Activated T-cell treated with anti-CD3 and anti-CD28 coated beads for 24 hours (primary cell): ENCODE measurements at places on chromosomes 3 and 15.

DNA sequence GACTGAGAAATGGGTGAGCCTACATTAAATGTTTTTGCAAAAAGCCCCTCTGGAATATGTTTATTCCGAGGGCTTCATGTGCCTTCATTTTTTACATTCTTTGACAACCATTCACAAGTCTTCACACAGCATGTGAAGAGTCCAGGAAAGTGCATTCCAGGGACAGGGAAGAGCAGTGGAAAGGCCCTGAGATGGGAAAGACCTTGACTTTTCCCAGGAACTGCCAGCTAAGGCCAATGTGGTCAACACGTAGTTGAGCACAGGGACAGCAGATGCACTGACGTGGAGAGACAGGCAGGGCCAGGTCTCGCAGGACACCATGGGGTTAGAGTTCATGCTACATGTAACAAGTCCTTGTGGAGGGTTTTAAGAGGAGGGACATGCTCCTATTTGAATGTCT, 21.7 kb downstream of the SSR3 start:
- DNase-seq = no peak

DNA sequence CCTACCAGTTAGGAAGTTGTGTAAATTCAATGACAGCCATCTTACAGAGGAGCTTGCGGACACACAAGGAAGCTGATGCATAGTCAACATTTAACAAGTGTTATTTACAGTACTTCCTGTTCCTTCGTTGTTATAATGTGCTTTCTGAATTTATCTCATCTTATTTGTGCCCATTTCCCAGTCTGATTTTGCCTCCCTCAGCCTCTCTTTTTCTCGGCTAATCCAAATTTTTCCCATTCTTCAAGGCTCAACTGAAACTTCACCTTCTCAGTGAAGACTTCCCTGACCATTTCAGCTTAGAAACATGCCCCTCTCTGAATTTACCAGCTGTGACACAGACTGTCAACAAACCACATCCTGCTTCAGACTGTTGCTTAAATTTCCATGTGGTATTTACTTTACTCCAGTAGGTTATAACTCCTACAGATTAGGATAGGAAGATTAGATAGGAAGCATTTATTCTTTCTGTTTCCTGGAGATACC, 55.7 kb upstream of the CP start:
- DNase-seq = no peak

- DNase-seq = no peak
Measured at GRCh38 chr3:106628407-106628806, 748.8 kb upstream of the CCDC54 start.

DNA sequence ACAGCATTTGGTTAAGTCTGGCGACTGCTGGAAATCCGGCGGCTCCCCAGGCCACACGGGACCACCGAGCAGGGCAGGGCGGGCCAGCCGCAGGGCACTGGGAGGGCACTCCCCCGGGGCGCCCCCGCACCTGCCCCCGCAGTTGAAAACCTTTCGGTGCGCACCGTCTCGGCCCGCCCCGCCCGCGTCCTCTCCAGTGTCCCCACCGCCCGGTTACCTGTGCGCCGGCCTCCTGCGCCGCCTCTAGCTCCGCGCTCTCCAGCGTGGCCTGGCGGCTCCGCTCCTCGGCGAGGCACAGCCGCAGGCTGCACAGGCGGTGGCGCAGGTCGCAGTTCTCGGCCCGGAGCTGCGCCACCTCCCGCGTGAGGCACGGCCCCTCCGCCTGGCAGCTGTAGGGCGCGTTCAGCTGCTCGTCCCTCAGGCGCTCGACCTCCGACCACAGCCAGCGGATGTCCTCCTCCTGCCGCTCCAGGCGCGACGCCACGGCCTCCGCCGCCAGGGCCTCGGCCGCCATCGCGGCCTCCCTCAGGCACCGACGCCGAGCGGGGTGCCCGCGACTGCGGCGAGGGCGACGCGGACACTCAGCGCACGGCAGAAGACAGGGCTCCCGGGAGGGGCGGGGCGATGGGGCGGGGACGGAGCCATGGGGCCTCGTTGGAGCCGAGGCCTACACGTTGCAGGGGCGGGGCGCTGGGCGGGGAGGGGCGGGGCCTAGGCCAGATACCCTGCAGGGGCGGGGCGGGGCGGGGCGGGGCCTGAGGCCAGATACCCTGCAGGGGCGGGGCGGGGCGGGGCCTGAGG, at the start of gene TARS3:
Gene TARS3, minus strand, starts transcription at position 600 of the 801 bp plus-strand sequence. Its CDS starts 86 bp downstream, at position 514.
- peak; percentile 93 for DNase-seq

- DNase-seq = no peak
Measured at GRCh38 chr15:63324770-63325169, 47.4 kb downstream of the APH1B start.

- no peak for DNase-seq
Measured at GRCh38 chr3:185561958-185562357, 9.6 kb upstream of the LIPH start.

GRCh38 chr3:115685097-115685496, 61.8 kb downstream of the GAP43 start:
- no peak for DNase-seq

DNA sequence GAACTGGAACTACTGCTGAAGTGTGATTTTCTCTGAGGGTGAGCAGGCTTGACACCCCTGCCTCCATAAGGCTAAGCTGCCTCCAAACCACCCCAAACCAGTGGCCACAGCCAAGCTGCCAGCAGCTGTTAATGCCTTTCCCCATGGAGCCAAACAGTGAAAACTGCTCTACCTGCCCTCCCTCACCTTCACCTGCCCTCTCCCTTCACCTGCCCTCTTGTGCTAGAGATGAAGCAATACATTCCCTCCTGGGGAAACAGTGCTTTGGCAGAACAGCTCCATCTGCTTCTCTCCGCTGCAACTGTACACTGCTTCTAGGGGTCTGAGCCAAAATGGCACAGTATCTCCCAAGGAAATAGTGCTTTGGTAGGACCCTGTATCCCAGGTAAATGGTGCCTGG, 374.1 kb downstream of the FHIT start:
- no peak for DNase-seq

DNA sequence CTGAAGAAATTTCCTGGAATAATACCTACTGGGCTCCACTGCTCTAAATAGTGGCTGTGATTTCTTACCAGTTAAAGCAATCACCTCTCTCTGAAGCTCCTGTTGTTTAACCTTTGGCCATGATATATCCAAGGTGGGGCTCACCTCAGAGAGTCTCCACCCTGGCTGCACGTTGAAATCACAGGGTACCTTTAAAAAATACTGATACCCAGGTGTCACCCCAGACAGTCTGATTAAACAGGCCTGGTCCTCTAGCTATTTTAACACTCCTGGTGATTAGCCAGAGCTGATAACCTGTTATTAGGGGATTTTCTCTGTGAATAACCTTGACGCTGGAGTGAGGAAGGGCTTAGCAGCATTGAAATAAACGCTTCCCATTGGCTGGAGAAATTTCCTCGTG, 22.3 kb upstream of the ZBTB38 start:
- DNase-seq = no peak

DNA sequence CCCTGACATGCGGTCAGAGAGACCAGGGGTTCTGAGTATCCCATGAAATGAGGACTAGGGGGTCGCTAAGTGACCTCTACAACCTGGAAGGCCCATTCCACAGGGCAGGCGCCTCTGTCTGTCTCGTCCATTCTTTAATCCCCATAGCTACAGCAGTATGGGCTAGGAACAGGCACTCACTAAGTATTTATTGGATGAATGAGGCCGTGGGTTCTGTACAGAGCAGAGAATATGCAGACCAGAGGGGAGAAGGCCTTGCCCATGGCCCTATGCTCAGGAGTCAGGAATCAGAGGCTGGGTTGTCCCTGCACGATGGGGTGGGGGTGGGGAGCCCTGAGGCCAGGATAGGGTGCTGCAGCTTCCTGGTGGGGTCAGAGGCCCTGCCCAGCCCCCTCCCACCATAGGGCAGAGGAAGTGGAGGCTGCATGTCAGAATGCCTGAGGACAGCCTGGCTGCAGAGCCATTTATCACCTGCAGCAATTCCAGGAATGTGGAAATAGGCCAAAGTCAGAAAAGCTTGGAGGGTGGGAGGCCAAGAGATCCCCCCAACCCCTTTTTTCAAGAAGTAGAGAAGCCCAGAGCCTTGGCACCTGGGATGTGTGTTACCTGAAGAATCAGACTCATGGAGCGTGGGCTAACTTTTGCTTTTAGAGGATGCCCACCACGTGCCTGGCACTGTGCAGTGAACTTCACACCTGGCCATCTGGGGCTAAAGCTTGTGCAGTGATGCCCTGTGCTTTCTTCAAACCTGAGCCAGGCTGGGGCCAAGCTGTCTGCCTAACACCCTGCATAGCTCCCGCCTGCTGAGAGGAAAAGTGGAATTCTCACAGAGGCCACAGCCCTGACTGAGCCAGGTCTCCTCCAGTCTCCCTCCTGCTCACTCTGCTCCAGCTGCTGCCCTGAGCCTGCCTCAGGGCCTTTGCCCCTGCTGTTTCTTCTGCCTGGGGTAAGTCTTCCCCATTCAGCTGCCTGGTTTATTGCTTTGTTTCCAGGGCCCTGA, 109.4 kb downstream of the WNT7A start:
- DNase-seq = no peak

DNA sequence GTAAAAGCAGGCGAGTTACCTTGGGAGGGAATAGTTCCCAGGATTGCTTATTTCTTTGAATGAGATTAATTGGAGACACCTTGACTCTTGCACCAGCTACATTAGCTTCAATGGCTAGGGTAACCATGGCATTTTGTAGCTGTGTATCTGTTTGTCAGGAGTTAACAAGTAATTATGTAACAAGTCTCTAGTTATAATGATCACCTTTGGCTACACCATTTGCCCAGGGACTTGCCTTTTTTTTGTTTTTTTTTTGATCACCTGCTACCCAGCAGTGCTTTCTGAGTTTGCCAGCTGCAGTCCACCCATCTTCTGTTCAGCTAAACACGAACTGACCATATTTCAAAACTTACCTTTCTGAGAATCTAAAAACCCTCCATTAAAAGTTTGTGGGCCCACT, 2.2 kb downstream of the MED12L start:
- DNase-seq = no peak

DNA sequence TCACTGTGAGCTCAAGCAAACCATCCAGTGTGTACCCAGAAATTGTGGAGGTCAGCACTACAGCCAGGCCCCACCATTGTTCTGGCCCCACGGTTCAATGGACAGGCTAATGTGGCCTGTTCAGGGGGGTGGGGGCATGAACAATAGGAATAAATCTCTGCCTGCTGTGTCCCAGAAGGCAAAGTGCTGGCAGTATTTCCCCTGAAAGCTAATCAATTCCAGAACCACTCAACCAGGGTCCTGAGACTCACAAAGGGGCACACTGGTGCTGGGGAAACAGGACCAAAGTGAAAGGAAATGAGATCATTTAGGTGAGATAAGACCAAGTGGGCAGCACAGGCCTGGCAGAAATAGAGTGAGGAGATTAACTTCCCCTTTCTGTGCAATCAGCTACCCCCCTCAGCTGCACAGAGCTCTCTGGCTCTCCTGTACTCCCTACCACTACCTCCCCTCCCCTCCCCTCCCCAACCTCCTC, 11.5 kb downstream of the CRYGS start:
- no peak for DNase-seq

DNA sequence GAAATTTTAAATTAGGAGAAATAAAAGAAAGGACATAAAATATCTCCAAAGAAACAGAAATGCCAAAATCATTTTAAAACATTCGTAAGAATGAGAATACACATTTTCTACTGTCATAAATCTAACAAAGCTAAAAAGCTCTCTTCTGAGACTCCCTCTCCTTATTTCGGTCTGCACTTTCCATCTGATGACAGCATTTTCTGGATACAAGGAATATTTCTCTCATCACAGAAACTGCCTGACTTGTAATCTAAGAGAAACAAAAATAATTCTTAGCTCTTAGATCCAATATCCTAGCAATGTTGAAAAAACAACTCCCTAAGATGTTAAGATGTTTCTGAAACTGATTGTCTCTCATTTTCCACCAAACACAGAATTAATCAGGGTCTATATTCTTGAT, 93.5 kb downstream of the PEAK1 start:
- no peak for DNase-seq

DNA sequence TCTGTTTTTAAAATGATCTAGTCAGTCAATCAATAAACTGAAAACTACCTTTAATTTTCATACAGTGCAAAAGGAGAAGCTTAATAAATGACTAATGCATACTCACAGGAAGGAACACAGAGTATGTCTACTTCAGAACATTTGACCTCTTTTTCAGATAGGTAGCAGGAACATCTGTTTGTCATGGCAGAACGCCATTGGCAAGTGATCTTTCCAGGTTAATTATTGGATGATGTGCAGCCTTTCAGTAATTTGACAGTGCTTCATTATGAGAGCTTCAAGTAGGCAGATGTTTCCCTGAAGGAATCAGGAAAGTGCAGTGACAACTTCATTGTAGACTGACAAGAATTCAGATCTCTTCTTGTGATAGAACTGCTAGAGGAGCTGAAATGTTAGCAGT, 325.0 kb downstream of the OTOL1 start:
- no peak for DNase-seq

GRCh38 chr15:75348034-75348561, 1.3 kb downstream of the NEIL1 start:
- DNase-seq = no peak

DNA sequence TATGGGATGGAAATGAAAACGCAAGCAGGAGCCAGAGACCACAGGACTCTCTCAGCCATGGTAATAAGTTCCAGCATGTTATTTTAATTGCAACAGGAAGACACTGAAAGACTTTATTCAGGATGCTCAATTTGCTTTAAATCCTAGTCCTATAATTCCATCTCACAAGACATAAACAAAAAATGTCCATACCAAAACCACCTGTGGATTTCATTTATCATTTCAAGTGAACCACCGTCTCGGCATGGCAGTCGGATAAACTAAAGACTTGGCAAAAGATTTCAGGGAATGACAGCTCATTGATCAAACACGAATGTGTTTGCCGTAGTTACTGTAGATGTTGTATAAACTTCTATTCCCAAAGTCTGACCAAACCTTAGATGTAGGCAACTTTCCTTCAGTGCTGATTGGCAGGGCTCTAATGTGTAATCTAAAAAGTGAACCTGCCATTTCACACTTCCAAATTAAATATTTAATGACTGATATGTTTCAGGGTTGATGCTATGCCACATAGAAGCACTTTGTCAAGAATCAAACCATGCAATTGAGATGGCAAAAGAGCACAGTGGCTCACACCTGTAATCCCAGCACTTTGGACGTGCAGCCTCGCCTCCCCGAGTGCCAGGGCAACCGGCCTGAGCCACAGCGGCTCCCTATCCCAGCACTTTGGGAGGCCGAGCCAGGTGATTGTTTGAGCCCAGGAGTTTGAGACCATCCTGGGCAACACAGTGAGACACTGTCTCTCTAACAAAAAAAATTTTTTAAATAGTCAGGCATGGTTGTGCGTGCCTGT, 331.7 kb downstream of the MAGI1 start:
- no peak for DNase-seq

GRCh38 chr15:80550219-80550907, 144.7 kb upstream of the ABHD17C start:
- no peak for DNase-seq

DNA sequence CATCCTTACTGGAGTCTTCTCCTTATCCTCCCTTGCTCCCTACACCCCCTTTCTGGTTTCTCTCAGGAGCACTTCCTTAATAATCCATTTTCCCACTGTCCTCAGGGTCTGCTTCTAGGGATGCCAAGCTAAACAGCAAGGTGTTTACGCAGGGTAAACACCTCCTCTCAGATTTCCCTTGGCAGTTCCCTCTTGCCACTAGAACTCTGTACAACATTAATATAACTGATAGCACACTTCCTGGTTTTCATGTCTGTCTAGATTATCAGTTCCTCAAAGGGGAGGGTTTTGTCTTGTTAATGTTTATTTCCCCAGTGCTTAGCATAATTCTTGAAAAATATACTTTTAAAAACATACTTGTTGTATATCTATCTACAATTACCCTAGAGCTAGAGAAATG, 118.0 kb upstream of the SLC24A5 start:
- DNase-seq = no peak

GRCh38 chr15:31060429-31061140, 40.9 kb downstream of the TRPM1 start:
- DNase-seq = no peak

GRCh38 chr15:61654002-61654740, 406.1 kb downstream of the VPS13C start:
- DNase-seq = no peak
